Right cardiac atrium (tissue), 5 donors: ENCODE measurements at places on chromosomes 7 and 10. TPM values are rescaled to one million over a fixed set of nuclear protein-coding genes. Genes with fewer than 3 reads are reported as not detected.

The WNT2 gene
- 1.6 TPM for total RNA-seq

The CCZ1B gene
- 45.2 TPM for total RNA-seq

The PAPOLB gene
- 0.23 TPM for total RNA-seq

The FAM25A gene
- not detected for total RNA-seq

The MKRN1 gene
- 128 TPM for total RNA-seq

The CPVL gene
- total RNA-seq = 10.4 TPM

The CALHM3 gene
- not detected for total RNA-seq

The APBB1IP gene
- 6.7 TPM for total RNA-seq

The ADAM8 gene
- total RNA-seq = 1.4 TPM

GRCh38 chr7:159140170-159140910 lies 4.3 kb downstream of the VIPR2 start:
- DNase-seq = no peak

DNA sequence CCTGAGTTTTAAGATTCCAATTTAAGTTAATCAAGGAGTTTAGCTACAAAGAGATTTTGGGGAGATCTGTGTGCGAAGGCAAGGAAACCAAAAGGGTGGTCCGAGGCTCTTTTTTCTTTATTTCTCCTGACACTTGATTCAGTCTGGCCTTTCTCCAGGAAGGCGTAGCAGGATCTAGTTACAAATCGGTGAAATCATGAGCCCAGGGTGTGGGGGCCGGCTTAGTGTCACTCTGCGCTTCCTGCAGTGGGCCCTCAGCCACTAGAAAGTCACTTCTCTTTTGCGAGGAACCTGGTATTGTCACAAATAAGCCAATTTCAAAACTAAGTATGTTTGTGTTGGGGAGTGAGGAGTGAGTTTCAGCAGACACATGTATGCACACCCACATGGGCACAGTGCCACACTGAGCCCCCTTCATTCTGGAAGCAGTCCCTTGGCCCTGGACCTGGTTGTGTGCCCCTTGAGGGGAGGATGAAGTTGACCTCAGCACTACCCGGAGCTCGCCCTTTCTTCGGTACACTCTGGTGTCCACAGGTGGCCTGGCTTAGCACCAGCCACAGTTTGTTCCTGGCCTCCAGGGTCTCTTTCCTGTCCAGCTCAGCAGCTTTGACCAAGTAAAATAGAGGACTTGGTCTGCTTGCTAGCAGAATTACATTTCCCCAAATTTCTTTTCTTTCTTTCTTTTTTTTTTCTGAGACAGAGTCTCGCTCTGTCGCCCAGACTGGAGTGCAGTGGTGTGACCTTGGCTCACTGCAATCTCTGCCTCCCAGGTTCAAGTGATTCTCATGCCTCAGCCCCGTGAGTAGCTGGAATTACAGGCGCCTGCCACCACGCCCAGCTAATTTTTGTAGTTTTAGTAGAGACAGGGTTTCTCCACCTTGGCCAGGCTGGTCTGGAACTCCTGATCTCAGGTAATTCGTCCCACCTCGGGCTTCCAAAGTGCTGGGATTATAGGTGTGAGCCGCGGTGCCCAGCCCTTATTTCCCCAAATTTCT lies 84.0 kb upstream of the BTBD16 start:
- DNase-seq = no peak

DNA sequence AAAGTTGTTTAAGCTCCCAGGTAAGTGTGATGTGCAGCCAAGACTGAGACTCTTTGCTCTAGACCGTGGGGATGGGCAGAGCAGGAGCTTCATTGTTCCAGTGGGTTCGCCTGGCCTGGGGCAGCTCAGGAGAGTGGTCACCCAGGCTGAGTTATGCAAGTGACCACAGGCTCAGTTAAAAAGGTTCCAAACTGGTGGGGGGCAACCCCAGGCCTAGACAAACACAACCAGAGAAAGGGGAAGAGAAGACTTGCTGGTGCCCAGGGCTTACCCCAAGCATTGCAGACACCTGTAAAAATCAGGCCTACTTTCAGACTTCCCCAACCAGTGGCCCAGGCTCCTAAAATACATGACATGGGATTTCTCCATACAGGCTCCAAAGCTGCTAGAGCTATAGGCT lies 21.6 kb downstream of the CREB3L2 start:
- no peak for DNase-seq

DNA sequence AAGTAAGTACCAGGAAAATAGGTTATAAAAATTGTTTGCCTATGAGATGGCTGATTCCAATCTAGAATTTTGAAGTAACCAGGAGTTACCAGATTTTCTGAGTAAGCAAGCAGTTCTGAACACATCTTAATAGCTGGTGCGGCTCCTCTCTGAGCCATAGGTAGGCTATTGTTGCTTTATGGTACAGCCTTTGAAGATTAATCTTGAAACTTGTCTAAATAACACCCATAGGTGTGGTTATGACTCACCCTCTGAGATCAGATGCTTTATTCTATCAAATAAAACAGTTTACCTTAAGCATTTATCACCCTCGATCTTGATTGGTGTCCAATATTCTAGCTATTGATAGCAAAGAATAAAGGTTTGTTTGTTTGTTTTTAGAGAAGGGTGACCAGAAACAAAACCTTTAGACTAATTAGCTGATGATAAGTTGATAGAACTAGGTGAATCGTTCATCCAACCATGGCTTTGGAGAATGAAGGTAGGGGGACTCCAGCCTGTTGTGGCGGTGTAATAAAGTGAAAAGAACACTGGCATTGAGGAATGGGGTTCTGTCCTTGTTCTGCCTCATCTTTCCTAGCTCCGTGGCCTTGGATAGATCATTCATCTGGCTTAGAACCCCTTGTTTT lies 72.2 kb downstream of the VTI1A start:
- DNase-seq = no peak

- no peak for DNase-seq
Observed at GRCh38 chr7:10079572-10079971, 894.1 kb upstream of the PHF14 start.

- no peak for DNase-seq
Observed at GRCh38 chr7:17274551-17275245, 23.8 kb upstream of the AHR start.

DNA sequence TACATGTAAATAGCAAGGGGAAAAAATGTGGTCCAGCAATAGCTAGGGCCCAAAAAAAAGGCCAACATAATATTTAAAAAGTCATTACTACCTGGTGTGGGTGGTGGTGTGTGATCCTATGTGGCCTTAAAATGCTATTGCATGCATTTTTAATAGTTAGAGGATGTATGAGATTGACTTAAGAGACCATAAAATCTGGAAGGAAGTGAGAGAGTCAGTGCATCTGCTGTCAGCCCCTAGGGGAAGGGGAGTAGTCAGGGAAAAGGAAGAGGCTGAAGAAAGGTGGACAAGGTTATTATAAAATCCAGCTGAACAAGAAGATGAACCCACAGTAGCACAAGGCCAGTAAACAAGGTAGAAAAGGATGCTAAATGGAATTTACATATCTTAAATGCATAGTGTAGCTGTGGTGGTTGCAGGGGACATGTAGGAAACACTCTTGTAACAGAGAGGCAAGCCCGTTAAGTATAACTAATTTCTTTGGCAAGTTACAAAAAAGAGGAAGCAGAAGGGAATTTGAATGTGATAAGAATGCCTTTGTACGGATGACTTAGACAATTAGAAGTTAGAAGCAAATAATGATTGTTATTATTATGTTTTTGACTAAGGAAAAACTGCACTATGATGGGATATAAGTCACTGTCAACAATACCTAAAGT lies 11.9 kb upstream of the NDUFA5 start:
- DNase-seq = no peak

DNA sequence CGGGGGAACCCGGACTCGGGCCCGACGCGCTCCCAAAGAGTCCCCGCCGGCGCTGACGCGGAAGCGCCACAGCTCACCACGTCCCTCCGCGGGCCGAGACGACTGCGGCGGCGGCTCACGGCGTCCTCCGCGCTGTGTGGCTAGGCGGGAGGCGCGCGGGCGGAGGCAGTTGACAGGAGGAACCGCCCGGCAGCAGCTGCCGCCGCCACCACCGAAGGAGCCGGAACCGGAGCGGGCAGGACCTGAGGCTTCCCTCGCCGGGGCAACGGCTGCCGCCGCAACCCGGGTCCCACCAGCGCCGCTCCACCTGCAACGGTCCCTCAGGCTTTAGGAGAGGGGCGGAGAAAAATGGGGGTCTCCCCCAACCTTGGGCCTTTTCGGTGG lies 334 bp downstream of the ZNF800 start:
- DNase-seq = peak; percentile 85

DNA sequence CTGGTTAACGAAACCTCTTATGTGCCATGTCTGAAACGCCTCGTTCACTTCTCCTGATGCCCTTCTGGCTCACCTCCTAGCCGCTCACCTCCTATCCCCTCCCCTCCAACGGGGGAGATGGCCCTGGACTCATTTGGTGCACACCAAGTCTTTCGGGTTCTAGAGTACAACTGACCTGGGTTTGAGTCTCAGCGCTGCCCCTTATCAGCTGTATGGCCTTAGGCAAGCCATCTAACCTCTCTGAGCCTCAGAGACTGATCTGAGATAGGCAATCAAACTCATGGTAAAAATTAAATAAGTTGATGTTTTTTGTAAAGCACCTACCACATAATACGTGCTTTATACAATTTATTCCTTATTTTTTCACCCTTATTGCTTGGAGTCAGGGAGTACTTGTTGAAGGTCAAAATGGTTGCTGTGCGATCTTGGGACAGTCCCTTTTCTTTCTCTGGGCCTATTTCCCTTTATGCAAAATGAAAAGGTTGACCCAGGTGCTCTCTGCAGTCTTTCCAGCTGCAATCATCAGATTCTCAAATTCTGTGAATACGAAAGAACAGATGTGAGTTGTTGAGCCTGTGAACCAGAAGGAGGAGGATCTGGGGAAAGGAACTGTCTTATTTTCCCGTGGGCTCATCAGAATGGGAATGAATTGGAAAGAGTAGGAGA lies 31.2 kb upstream of the PLEKHA1 start:
- no peak for DNase-seq

GRCh38 chr10:132320654-132321469 lies 11.1 kb upstream of the LRRC27 start:
- DNase-seq = peak; percentile 29

GRCh38 chr10:101005869-101006567 lies 6.4 kb downstream of the LZTS2 start:
- DNase-seq = no peak

GRCh38 chr10:84563355-84563754 lies 235.0 kb downstream of the CCSER2 start:
- DNase-seq = no peak

DNA sequence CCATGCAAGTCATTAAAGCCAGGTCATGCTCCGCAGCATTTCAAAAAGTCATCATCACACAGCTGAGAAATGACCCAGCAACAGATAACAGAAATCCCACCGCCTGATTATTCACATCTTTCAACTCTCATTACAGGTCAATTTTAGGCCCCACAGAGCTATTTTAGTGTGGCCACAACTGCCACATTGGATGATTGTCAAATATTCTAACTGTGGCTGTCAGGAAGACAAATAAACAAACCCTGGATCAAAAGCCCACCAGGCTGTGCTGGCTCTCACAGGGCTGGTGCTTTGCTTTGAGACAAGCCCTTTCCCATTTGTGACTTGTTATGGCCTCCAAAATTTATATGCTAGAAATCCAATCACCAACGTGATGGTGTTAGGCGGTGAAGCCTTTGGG lies 117.6 kb upstream of the CDC14C start:
- DNase-seq = no peak

DNA sequence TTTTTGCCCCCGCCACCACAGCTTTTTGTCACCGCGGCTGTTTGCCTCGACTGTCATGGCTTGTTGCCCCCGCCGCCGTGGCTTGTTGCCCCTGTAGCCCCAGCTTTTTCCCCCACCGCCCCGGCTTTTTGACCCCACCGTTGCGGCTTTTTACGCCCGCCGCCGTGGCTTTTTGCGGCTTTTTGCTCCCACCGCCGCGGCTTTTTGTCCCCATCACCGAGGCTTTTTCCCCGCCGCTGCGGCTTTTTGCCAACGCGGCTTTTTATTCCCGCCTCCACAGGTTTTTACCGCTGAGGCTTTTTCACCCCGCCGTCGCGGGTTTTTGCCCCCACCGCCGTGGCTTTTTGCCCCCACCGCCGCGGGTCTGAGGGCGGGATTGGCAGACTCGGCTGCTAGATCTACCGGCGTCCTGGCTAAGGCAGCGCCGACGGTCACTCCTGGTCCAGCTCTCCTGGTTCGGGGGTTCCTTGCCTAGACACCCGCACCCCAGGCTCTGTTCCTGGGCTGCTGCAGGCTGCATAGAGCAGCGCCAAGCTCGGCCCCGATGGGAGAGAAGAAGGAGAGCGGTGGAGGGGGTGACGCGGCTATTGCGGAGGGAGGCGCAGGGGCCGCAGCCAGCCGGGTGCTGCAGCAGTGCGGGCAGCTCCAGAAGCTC lies 637.7 kb downstream of the ZNF716 start:
- no peak for DNase-seq

DNA sequence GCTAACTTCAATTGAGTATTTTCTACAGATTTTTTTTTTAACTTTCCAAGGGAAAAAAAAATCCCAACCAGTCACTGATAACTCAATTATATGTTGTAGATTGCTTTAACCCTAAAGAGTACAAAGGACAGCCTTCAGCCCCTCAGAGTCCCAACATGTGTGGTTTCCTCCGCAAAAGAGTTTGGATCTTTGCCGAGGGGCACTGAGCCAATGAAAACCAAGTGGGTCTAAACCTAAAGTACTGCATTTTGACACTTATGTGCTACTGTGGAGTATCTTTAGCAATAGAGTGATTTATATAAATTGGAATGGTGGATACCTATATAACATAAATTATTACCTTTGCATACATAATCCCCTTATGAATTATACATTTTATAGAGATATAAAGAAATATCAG lies 91.5 kb downstream of the SEMA3D start:
- peak; percentile 60 for DNase-seq

- DNase-seq = no peak
Observed at GRCh38 chr10:112520914-112521313, 73.9 kb downstream of the VTI1A start.

- no peak for DNase-seq
Observed at GRCh38 chr7:156722043-156722826, 81.7 kb downstream of the RNF32 start.

- DNase-seq = no peak
Observed at GRCh38 chr10:35236739-35237138, 99.6 kb upstream of the CCNY start.
